ENCODE measurements at places on chromosomes 4 and X.

DNA sequence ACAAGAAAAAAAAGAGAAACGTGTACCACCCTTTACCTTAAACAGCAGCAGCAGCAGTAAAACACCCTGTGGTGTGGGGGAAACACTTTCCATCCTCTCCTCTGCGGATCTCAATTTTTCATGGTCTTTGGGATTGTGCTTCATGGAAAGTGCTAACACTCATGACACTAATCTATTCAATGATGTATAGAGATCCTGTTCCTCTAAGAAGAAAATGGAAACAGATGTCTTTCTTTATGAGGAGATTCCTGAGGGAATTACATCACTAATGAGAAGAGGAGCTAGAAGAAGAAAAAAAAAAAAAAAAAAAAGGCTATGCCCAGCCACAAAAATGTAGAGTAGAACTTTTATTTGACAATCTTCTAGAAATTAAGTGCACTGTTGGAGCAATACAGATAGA, 62.9 kb upstream of the NDST3 start:
- no peak for DNase-seq

- DNase-seq = no peak
Measured at GRCh38 chrX:117196481-117196880, 733.7 kb upstream of the CT83 start.

- DNase-seq = no peak
Measured at GRCh38 chr4:169147191-169147590, 123.6 kb downstream of the SH3RF1 start.

- DNase-seq = no peak
Measured at GRCh38 chrX:101642093-101642492, 17.6 kb downstream of the ARMCX2 start.

GRCh38 chr4:3773552-3774001, 7.4 kb downstream of the ADRA2C start:
- no peak for DNase-seq

- no peak for DNase-seq
Measured at GRCh38 chr4:8728536-8729407, 136.2 kb downstream of the CPZ start.

DNA sequence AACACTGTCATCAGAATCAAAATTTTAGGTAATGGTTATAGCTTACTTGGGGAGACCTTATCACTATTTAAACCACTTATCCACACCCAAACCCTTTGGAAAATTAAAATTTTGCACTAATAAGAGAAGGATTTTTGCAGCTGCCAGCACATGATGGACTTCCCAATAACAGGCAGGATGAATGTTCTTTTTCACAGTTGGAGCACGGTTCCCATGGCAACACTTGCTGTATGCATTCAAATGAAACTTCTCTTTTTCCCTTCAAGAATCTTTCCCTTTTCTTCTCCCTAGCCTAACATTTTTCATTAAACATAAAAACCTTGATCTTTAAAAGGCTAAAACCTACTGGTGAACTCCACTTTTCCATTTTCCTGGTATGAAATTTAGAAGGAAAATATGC, 768.2 kb downstream of the KCTD8 start:
- DNase-seq = no peak

- DNase-seq = no peak
Measured at GRCh38 chrX:4925911-4926310, 1212.5 kb upstream of the PRKX start.

DNA sequence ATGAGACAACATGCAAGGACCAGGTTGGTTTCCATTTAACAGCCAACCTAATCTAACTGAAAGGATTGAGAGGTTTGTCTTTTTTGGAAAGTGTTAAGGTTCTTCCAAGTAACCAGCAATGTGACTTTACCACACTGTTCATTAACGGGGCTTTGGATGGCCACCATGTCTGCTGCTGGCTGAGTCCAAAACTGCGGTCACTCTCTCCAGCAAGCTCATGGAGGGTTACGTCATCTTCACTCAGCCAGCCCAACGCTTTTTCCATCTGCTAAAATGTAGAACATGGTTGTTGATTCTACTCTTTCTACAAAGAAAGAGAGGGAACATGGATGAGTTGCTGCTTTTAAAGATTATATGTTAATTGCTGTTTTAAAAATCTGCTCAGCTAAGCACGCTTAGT, 11.0 kb downstream of the PKD2 start:
- DNase-seq = peak; percentile 69

DNA sequence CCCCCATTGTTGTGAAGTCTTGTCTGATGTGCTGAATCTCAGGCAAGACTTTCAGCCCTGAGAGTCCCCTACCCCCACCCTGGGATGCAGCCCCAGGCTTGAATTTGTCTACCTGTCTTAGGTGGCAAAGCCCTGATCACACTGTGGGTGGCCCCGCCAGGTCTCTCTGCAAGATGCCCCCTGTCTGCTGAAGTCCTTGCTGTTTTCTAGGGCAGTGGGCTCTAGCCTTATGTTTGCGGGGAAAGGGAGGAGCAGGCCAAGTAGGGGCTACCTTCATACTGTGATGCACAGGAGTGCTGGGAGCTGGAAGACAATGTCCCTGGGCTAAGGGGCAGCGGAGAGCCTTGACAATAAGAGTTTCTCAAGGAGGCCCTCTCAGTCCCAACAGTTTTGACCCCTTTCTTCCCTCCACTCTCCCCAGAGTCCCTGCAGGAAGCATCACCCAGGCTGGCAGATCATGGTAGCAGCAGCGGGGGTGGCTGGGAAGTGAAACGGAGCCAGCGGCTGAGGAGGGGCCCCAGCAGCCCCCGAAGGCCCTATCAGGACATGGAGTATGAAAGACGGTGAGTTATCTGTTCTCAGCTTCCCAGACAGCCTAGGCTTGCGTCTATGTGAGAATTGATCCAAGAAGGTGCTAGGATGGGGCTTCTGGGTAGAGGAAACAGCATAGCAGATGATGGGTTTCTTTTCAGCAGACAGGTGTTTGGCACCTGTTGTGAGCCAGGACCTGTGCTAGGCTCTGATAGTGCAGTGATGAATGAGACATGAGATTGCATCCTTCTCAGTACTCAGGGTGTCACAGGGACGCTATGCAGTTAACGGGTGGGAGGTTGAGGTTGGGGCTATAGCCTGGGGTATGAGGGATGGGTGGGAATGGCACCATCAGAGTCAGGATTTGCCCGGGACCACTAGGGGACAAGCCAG, 2.2 kb downstream of the RBM10 start:
- DNase-seq = no peak

GRCh38 chr4:145609481-145610427, 9.4 kb upstream of the MMAA start:
- peak; percentile 64 for DNase-seq

DNA sequence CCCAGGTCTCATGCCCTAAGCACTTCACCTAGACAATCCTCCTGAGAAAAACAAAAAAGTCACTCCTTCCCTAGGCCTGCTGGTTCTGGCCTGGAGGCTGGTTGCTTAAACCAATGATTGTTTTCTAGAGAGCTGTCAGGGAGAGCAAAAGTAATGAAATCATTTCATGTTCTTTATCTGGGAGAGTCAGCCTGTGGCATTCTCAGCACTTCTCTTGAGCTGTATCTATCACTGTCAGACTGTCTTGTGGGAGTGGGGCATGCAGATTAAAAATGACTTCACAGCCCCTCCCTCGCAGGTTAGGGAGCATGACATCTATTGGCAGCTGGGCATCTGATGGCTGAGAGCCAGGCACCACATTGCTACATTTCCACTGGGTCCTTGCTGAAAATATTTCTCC, 20.4 kb upstream of the TMEM154 start:
- no peak for DNase-seq

DNA sequence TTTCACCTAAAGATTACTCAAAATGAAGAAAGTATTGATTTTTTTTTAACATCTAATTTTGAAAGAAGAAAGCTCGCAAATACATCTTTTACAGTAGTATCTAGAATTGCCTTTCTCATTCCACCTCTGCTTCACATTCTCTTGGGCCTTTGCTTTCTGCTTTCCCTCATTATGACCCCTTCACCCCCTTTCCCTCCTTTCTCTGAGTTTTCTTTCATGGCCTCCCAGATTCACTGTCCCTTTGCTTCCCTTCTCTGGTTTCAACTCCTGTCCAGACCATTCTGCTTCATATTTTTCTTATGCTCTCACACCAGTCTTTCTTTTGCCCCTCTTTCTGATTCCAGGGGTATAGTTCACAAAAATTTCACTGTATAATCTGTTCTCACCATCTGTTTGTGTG, 29.0 kb downstream of the ADH5 start:
- DNase-seq = no peak

DNA sequence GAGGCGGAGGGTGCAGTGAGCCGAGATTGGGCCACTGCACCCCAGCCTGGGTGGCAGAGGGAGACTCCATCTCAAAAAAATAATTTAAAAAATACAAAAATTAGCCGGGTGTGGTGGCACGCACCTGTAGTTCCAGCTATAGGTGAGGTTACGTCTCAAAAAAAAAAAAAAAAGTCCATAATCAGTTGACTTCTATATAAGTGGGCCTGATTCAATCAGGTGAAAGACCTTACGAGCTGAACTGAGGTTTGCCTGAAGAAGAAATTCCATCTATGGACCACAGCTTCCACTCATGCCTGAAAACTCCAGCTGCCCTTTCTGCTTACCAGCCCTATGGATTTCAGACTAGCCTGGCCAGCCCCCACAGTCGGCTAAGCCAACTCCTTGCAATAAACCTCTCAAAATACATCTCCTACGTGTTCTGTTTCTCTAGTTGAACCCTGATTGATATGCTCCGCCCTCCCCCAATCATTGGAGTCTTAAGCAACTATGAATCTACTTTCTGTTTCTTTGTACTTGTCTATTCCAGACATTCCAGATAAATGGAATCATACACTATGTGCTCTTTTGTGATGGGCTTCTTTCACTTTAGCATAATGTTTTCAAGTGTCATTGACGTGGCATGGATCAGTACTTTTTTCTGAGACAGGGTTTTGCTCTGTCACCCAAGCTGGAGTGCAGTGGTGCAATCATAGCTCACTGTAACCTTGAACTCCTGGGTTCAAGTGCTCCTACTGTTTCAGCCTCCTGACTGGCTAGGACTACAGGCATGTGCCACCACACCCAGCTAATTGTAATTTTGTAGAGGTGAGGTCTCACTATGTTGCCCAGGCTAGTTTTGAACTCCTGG, 36.6 kb downstream of the SAT1 start:
- DNase-seq = no peak

DNA sequence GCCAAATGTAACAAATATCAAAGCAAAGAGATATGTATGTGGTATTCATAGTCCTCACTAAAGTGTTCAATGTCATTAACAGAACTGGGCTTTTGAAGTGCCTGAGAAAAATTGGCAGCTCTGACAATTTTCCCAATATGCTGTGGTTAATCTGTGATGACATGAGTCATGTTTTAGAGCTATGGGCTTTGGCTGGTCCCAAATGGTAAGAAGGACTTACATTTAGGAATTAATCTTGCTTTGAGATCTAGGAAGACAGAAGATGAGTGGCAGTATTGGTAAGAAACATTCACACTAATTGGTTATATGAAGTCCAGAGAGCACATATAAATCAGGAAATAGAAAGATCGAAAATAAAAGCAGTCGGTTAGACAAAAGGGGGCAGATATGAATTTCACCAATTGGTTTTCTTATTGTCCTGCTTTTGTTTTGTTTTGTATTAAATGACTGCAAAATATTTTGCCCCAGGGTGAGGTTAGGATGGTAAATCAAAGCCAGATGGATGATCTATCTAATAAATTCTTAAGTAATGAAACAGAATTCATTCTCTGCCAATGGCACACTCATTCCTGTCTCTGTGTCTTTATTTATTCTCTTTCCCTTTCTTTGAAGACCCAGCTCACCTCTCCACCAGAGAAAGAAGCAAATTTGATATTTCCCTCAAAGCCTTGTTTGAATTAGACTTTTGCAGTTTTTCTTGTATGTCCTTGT, 993.1 kb downstream of the RPA4 start:
- no peak for DNase-seq

DNA sequence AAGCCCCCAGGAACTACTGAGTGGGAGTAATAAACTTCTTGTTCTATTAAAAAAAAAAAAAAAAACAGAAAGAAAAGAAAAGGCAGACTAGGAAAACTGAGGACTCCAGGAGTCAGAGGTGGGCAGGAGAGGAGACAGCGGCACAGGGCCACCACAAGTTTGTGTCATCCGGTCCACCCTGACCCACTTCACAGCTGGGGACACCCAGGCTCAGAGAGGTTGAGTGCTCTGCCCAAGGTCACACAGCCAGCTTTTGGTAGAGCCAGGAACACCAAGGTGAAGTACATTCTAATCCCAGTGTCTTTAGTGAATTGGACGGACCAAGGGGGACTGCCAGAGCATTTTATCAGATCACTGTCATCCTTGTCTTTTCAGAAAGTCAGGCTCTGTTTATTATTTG, 16.4 kb upstream of the ABLIM2 start:
- DNase-seq = no peak

GRCh38 chr4:182065255-182065654, 177.9 kb upstream of the TENM3 start:
- no peak for DNase-seq

DNA sequence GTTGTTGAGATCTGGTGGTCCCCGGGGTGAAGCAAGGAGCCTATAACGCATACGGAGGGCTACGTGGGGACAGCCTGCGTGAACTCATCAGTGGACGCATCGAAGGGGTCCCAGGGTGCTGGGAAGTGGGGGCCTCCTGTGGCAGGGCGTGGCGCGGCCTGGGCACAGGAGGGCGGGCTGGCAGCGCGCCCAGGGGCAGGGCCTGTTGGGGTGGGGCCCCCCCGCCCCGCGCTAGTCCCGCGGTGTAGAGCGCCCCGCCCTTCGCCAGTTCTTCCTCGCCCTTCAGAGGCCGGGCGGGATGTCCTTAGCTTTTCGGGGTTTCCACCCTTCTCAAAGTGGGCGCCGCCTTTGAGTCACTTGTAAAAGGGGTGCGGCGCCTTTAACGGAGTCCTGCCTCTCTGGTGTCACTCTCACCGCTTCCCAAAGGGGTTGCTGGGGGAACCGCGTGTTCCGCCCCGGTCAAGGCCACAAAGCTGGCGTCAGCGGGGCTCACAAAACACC, 632 bp downstream of the PLP2 start:
- peak; percentile 66 for DNase-seq

- no peak for DNase-seq
Measured at GRCh38 chr4:149555146-149555545, 260.5 kb downstream of the IQCM start.

GRCh38 chr4:173698557-173699262, 168.7 kb upstream of the HAND2 start:
- DNase-seq = no peak

DNA sequence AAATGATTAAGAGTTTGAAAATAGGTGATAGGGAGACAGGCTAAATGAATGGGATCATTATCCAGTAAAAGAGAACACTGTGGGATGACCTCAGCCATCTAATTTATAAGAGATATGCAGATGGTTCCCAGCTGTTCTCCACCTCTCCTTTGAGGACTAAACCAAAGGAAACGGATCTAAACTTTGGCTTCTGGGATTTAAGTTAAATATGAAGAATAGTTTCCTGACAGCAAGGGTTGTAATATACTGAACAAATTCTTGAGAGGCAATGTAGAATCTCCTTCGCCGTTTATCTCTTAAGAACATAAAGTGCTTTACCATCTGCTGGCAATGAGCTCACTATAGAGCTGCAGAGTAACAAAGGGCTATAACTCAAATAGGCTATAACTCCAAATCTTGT, 35.4 kb upstream of the HPGDS start:
- no peak for DNase-seq

Measured in HL-60 (cell line).